ENCODE measurements at places on chromosomes 3 and 15. TPM values are rescaled to one million over a fixed set of nuclear protein-coding genes. Genes with fewer than 3 reads are reported as not detected.

GRCh38 chr15:96053031-96053780 is 277.3 kb upstream of the NR2F2 start:
- no peak for DNase-seq

DNA sequence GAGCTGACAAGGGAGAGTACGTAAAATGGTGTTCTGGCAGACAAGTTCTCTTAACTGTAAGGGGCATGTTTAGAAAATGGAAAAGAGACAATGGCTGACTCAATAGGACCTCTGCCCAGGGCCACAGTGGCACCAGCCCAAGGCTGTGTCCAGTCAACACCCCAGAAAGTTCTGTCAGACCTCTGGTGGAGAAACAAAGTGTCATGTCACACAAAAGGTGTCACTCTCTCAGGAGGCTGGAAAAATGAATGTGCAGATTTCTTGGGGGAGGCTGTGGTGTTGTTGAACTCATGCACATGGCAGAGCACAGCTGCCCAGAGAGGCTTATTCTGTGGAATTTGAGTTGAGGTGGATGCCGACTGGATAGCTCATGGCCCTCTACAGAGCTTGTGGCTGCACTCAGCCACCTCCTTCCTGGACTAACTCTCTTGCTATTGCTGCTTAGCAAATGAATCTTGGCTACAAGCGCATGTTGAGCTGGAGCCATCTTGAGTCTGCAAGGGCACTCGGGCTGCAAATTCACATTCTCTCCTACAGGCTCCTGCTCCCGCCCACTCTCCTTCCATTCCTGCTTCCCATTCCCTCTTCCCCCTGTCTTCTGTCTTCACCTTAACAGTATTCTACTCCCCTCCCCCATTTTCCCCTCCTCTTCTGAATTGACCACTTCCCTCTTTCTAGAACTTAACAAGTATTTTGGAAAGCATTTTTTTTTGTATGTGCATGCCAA is 55.8 kb upstream of the SLC7A14 start:
- DNase-seq = no peak

DNA sequence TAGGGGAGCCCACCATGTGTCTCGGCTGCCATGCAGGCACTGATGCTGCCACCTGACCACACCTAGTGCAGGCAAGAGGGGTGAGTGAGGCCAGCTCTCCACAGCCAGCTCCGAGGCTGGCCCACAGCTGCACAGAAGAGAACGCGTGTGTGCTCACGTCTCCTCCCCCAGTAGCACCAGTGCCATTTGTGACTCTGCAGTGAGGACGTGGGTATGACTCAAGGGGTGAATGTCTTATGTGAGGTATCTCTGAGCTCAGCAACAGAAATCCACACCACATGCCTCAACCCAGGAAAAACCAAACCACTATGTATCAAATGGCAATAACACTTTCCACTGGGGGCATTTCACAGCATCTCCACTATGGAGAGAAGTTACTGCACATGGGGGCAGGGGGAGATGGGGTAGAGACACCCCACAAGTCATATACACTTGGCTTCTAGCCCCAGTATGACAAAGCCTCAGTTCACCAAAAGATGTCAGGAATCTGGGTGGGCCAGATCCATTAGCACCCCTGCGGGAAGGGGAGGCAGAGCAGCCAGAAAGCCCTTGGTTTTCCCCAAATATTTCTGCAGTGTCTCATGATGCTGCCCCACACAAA is 87.6 kb downstream of the LRIG1 start:
- no peak for DNase-seq

DNA sequence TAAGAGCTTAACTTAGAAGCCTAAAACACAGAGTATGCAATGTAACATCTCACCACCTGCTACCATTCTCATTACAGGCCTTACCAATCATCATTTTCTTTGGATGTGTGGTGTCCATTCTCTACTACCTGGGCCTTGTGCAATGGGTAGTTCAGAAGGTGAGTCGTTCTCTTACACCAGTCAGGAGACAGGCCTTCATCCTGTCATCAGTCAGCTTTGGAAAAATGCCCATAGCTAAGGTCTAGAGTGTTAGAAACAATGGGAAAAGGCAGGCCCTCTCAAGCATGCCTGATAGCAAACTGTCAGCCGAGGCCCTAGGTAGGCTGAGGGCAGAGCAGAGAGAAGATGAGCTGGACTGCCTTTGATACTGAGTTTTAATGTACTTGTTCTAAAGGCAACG is 13.5 kb downstream of the SLC28A2 start:
- no peak for DNase-seq

GRCh38 chr3:197833930-197834715 is 43.1 kb downstream of the LRCH3 start:
- no peak for DNase-seq

AVEN gene
- total RNA-seq = 7.8 TPM

DNA sequence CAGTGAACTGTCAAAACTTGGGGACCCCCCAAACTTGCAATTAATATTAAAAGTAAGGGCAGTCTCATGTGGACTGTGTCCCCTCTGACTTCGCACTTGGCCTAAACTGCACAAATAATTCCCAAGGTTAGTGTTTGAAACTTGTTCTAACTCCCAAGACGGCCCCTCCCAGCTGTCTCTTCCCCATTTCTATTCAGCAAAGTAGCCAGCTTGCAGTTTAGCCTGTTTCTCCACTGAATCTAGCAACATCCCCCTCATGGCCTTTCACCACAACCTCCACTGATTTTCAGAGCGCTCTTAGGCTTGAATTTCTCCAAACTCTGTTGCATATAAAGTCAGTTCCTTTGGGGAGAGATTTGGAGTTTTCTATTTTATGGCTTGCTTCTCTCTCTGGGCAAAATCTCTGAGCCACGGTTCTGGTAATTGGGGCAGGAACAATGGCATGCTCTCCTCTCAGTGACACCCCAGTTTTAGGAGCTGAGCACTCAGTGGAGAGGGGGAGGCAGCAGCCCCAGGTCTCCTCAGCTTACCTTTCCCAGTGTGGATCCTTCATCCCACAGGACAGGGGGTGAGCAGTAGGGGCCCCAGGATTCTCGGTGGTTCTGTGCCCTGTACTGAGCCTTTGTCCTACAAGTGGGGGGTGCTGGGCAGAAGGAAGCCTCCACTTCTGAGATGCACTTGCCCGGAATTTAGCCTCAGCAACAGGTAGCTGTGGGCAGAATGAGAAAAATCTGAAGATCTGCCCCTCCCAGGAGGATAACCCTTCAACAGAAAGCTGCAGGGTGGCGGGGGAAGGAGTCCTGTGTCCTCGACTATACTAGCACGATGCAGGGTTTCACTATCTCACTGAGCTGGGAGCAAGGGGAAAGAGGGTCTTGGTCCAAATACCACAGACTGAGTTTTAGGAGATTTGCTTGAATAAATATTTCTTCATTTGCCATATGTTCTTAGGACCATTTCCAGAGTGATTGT is 39.3 kb upstream of the GATA2 start:
- DNase-seq = no peak

CCDC191 gene
- 7.1 TPM for total RNA-seq

A4GNT gene
- not detected for total RNA-seq

All from CD4-positive, alpha-beta memory T cell (primary cell).